Activated naive CD8-positive, alpha-beta T cell treated with anti-CD3 and anti-CD28 coated beads for 36 hours (primary cell): ENCODE measurements at places on chromosomes 5 and 9. TPM values are rescaled to one million over a fixed set of nuclear protein-coding genes. Genes with fewer than 3 reads are reported as not detected.

Gene CDKN2B
- not detected for total RNA-seq

DNA sequence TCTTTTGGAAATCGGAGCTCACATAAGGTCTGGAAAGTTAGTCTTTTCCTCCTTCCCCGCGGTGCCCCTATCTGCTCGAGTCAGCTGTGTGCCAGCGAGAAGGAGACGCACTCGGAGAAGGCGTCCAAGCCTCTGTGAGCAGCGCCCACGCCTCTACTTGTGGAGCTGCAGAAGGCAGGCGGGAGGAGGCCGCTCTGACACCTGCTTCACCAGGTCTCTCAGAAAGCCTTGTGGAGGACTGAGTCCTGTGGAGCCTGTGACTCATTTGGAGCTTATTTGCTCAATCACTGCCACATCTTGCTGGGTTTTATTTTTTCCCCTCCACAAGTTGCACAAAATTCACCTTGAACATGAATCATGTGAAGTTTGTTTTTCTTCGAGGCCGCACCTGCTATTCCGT, 117.5 kb downstream of the IRX2 start:
- no peaks in the 10 kb centered on the region for H3K27me3 ChIP-seq
- no peak overlapping the region for H3K4me3 ChIP-seq
- H3K27ac ChIP-seq, result no peak overlapping the region
- DNase-seq, result no peak

Gene TSSK1B
- not detected for total RNA-seq

DNA sequence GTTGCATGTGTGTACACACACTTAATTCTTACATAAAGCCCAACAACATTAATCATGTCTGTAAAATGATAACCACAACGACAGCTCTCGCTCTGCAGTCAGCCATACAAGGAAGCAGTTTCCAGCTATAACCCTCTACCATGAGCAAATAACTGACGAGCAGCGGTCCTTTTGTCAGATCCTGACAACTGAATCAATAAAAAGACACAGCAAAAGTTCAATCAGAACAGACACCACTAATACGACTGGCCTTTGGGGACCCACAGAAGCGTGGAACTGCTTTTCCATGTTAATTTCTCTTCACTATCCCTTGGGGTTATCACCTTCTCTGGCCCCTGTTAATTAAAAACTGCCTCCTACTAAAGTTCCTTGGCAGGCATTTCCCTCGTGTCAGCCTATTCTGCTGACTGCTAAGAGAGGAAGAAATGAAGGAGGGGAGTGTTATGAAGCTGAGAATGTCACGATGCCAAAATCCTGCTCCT, 722.8 kb upstream of the GRAMD2B start:
- no peak overlapping the region for H3K4me3 ChIP-seq
- no peaks in the 10 kb centered on the region for H3K36me3 ChIP-seq
- H3K27ac ChIP-seq, result no peak overlapping the region

DNA sequence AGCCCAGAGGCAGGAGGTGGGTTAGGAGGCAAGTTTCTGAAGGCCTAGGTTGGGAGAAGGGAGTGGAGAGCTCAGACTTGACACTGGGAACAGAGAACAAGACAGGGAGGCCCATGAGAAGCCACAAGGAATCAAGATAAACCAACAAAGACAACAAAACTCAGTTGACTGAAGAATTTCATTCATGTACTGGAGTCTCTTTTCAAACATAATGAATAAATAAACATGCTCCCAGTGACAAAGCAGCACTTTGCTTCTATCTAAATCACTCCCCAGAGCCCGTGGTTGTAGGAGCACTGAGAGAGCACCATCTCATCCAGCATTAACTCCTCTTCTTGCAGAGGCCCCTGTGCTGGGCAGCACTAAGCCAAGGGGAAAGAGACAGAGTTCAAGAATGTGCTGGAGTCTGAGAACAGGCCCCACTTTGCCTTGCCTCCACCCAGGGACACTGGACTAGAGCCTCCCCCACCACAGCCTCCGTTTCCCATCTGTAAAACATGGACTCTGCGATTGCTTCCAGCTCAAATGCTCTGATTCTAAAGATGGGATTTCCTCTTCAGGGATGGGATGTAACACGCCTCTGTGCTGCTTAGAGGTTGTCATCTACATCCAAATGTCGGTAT, 282.0 kb downstream of the SPOCK1 start:
- DNase-seq, result no peak
- peaks cover 19% of the 10 kb centered on the region for H3K27me3 ChIP-seq
- H3K4me3 ChIP-seq, result no peak overlapping the region

Gene MUSK
- total RNA-seq, result not detected

DNA sequence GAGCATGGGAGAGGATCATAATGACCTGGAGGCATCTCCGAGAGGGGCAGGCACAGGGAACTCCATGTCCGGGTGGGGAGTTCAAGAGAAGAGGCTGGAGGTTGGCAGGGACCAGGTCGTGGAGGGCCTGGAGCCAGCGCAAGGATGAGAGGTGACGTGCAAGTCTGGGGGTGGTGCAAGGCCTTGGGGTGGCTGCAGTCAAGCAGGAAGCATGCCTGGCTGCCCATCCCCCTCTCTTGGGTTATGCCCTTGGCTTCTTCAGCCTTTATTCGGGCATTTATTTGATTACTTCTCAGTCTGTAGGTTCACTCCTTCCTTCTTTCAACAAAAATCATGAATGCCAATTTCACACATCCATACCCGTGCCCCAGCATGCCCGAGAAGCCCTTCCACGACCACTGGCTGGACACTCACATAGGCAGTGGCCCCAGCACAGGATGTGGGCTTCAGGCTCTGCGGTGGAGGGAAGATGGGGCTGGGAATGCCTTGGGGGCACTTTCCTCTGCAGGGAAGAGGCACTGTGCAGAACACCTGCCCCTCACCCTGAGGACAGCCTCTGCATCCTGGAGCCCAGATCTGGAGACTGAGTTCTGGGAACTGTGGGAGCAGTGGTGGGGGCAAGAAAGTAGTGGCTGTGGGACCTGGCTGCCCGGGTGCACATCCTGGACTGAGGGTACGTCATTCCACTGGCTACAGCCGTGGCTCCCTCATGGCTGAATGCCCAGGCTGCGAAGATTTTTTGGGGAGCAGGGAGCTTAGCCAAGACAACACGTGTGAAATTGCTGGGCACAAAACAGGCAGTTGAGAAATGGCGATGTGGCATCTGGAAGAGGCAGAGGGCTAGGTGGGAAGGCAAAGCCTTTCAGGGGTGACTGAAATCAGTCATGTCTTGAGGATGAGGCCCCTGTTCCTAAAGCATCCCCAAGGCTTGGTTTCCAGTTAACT, 38.6 kb downstream of the CRB2 start:
- H3K27me3 ChIP-seq, result no peaks in the 10 kb centered on the region
- no peak overlapping the region for H3K4me3 ChIP-seq
- H3K36me3 ChIP-seq, result no peaks in the 10 kb centered on the region
- H3K27ac ChIP-seq, result no peak overlapping the region
- no peak for DNase-seq

- H3K4me3 ChIP-seq, result no peak overlapping the region
- peaks cover 5% of the 10 kb centered on the region for H3K27me3 ChIP-seq
- H3K4me1 ChIP-seq, result no peaks in the 10 kb centered on the region
- H3K36me3 ChIP-seq, result no peaks in the 10 kb centered on the region
These were observed 171.6 kb downstream of the RMI1 start for GRCh38 chr9:84152204-84152603.

- no peaks in the 10 kb centered on the region for H3K4me1 ChIP-seq
- no peak for DNase-seq
- no peak overlapping the region for H3K4me3 ChIP-seq
These were observed 28.7 kb downstream of the DHX29 start for GRCh38 chr5:55278778-55279177.

Gene KIAA1958
- total RNA-seq, result 8.8 TPM

GRCh38 chr5:133086366-133086875, 34.6 kb downstream of the HSPA4 start:
- peaks cover 11% of the 10 kb centered on the region for H3K4me1 ChIP-seq
- H3K4me3 ChIP-seq, result no peak overlapping the region
- H3K36me3 ChIP-seq, result peaks cover 29% of the 10 kb centered on the region
- DNase-seq, result no peak
- no peak overlapping the region for H3K27ac ChIP-seq

GRCh38 chr5:22500556-22500955, 352.6 kb downstream of the CDH12 start:
- no peak for DNase-seq
- no peak overlapping the region for H3K4me3 ChIP-seq
- no peaks in the 10 kb centered on the region for H3K27me3 ChIP-seq
- no peaks in the 10 kb centered on the region for H3K36me3 ChIP-seq
- no peaks in the 10 kb centered on the region for H3K4me1 ChIP-seq
- H3K27ac ChIP-seq, result no peak overlapping the region

DNA sequence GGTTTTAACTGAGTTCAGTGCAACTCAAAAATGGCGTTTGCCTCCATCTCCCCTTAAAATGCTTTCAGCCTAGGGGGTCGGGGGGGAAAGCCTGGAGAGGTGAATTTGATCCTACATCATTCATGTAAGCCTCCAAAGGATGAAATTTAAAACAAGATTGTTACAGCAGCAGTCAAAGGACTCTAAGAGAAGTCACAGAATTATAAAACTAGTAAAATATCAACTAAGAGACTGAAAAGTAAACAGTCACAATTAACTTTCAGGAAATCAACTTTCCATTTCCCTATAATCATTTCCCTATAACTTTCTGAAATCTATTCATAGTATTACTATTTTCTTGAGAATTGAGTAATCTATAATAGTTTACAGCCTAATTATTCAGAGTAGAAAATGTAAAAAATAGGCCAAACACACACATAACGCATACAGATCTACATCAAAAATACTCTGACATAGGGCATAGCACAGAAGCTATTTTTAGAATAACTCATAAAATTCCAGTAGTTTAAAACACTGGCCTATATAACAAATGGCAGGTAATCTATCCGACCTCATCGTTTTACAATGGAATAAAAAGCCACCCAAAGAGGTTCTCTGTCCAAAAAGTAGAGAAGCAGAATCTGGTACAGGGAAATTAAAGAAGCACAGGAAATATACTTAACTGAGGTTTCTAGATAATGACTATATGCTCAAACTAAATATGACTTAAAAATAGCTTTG, 37.6 kb downstream of the FBXL17 start:
- peaks cover 2% of the 10 kb centered on the region for H3K4me1 ChIP-seq
- H3K27ac ChIP-seq, result no peak overlapping the region
- no peaks in the 10 kb centered on the region for H3K27me3 ChIP-seq
- no peaks in the 10 kb centered on the region for H3K36me3 ChIP-seq

Gene POU5F2
- total RNA-seq, result 0.22 TPM

Gene SLC45A2
- total RNA-seq, result not detected

GRCh38 chr9:136670576-136671253, 8.0 kb downstream of the EGFL7 start:
- H3K27me3 ChIP-seq, result peaks cover 5% of the 10 kb centered on the region
- H3K36me3 ChIP-seq, result no peaks in the 10 kb centered on the region
- no peak for DNase-seq
- H3K4me1 ChIP-seq, result peaks cover 3% of the 10 kb centered on the region

DNA sequence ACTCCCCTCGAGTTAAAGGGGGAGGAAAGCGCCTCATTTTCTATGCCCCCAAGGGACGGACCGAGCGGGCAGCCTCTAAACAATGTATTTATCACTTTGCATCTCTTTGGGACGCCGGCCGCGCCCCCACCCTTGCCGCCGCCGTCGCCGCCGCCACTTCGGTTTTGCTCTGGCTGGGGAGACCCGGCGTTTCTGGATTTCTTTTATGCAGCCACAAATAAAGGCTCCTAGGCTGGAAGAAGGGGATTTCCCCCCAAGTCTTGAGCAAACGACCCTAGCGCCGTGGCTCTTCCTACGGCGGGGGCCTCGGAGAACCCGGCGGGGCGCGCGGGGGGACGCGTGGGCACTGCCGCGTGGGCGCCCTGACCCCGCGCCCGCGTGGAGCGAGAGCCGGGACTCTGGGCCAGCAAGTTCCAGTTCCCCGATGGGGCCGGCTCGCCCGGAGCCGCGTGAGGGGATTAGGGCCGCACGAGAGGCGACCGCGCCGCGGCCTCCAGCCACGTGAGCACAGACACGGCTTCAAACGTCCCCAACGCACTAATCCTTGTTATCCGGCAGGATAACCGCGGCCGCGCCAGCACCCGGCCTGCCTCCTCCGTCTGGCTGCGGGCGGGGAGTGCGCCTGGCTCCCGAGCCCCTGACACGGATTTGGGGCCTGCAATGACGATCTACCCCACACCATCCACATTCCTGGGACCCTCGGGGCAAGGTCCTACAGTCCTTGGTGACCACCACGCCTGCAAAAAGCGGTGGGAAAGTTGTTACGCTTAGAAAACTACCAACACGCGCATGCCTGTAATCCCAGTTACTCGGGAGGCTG, 7.9 kb upstream of the NEUROG1 start:
- H3K4me3 ChIP-seq, result peak overlapping the region; percentile 71
- H3K36me3 ChIP-seq, result no peaks in the 10 kb centered on the region
- peaks cover 96% of the 10 kb centered on the region for H3K27me3 ChIP-seq
- no peak for DNase-seq
- H3K4me1 ChIP-seq, result peaks cover 13% of the 10 kb centered on the region

DNA sequence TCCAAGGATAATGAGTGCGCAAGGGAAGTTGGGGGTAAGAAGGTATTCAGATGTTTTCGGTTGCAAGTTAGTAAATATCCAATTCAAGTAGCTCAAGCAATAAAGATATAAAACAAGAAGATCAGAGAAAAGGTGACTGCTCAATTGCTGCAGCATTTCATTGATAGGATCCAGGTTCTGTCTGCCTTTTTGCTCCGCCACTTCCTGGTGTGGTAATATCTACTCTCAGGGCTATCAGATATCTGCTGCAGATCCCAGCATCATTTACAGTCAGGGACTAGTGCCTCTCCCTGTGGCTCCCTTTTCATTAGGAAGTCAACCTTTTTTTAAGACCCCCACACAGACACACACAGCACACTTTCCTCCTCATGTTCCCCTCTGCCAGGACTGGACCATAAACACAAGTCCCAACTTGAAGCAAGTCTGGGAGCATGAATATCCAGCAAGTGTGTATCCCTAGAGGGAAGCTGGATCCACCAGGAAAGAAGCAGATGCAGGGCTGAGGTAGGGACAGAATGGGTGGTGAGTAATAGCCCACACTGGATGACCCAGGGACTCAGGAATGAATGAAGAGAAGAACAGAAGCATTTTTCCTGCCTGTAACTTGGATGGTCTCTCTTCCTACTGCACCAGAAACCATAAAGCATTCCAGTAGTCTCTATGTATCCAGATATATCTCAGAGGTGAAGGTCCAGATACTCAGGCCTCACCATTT, 53.7 kb downstream of the ZNF622 start:
- peaks cover 4% of the 10 kb centered on the region for H3K27me3 ChIP-seq
- H3K4me1 ChIP-seq, result no peaks in the 10 kb centered on the region
- no peaks in the 10 kb centered on the region for H3K36me3 ChIP-seq
- H3K27ac ChIP-seq, result no peak overlapping the region
- no peak overlapping the region for H3K4me3 ChIP-seq

DNA sequence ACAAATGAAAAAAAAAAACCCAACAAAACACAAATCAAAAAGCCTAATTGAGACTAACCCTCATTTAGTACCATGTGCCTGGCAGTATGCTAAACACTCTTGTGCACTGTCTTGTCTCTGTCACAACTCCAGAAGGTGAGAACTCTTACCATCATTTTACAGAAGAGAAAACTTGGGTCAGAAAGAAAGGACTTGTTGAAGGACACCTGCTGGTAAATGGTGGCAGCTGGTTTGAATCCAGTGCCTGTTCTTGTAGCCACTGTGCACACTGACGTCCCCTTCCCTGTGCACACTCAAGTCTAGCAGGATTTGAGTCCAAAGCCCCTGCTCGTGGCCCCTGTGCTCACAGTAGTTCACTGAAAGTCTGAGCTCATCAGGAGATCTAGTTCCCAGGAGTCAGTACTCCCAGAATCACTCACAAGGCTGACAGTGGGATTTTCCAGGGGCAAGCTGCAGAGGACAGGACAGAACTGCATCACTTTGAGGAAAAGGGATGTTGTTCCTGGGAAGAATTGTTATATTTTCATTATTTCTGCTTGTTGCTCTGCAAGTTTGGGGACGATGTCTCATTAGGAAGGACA, 43.0 kb upstream of the HSD17B4 start:
- H3K36me3 ChIP-seq, result no peaks in the 10 kb centered on the region
- no peak overlapping the region for H3K27ac ChIP-seq
